BJ (cell line): ENCODE measurements at places on chromosomes 12 and 14. TPM values are rescaled to one million over a fixed set of nuclear protein-coding genes. Genes with fewer than 3 reads are reported as not detected.

Gene SERPINA12
- polyA plus RNA-seq = not detected in 2 replicates

Gene KRT71
- polyA plus RNA-seq = not detected in 2 replicates

Gene FGD6
- 2.1 and 4.4 TPM in 2 replicates for polyA plus RNA-seq

Gene AMHR2
- not detected in 2 replicates for polyA plus RNA-seq

Gene GLIPR1L1
- not detected in 2 replicates for polyA plus RNA-seq

Gene ITGA7
- polyA plus RNA-seq = 9.4 and 11.6 TPM in 2 replicates

Gene ANO4
- 7.1 and 8.0 TPM in 2 replicates for polyA plus RNA-seq

Gene RDH5
- polyA plus RNA-seq = 4.5 and 6.2 TPM in 2 replicates

Gene KLRC4
- polyA plus RNA-seq = not detected in 2 replicates

Gene KTN1
- 25.6 and 64.0 TPM in 2 replicates for polyA plus RNA-seq

Gene SLC7A8
- 2.8 and 4.6 TPM in 2 replicates for polyA plus RNA-seq

Gene CLEC12A
- polyA plus RNA-seq = not detected in 2 replicates

Gene TAS2R46
- 0.09 and 0.11 TPM in 2 replicates for polyA plus RNA-seq

Gene STYX
- 4.0 and 7.9 TPM in 2 replicates for polyA plus RNA-seq

Gene TEP1
- polyA plus RNA-seq = 12.2 and 12.7 TPM in 2 replicates

Gene KITLG
- polyA plus RNA-seq = 17.0 and 43.0 TPM in 2 replicates

Gene CSAD
- 27.3 and 30.7 TPM in 2 replicates for polyA plus RNA-seq

Gene RD3L
- polyA plus RNA-seq = not detected in 2 replicates

Gene SLC6A13
- polyA plus RNA-seq = 0.09 TPM in 1 of 2 replicates, not detected in the other

Gene TEX52
- not detected in 2 replicates for polyA plus RNA-seq

Gene KRT75
- not detected in 2 replicates for polyA plus RNA-seq

Gene CCDC60
- not detected in 2 replicates for polyA plus RNA-seq

Gene CD69
- not detected in 2 replicates for polyA plus RNA-seq

Gene GUCY2C
- polyA plus RNA-seq = not detected in 2 replicates

Gene GPRC5D
- not detected in 2 replicates for polyA plus RNA-seq
